Cerebellar cortex (tissue), 1 donor: ENCODE measurements at places on chromosomes 13 and 19.

GRCh38 chr13:97352815-97353214 is 81.2 kb upstream of the RAP2A start:
- no peak for DNase-seq

GRCh38 chr13:41809962-41810361 is 150.9 kb downstream of the VWA8 start:
- no peak for DNase-seq

DNA sequence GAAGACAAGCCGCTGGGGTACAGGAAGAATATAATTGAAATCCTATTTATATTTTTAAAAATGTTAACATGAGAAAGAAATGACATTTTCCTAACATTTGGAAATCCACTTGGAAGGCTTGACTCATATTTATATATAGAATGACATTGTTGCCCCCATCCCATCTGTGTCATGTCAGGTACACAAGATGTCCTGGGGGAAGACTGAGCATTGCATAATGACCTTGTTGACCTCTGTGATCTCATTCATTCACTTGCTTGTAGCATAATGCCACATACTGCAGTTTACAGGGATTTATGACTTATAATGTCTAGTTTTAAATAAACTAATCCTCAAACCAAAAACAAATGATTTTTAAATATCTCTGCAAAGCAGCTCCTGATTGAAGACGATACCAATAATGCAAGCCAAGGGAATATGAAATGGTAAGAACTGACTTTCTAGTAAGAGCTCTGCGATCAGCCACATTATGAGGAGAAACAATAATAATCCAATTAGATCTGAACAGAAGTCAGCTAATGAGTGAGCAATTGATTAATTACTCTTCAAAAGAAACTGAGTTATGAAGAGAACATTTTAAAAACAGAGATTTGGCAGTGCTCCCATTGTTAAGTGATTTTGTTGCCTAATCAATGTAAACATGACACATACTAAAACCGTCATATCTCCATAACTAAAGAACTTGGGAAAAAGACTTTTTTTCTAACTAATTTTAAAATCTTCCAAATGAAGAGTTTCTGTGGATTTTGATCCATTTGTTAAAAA is 21.2 kb upstream of the VWA8 start:
- no peak for DNase-seq

GRCh38 chr19:4342314-4342614 is 1.1 kb upstream of the MPND start:
- no peak for DNase-seq

DNA sequence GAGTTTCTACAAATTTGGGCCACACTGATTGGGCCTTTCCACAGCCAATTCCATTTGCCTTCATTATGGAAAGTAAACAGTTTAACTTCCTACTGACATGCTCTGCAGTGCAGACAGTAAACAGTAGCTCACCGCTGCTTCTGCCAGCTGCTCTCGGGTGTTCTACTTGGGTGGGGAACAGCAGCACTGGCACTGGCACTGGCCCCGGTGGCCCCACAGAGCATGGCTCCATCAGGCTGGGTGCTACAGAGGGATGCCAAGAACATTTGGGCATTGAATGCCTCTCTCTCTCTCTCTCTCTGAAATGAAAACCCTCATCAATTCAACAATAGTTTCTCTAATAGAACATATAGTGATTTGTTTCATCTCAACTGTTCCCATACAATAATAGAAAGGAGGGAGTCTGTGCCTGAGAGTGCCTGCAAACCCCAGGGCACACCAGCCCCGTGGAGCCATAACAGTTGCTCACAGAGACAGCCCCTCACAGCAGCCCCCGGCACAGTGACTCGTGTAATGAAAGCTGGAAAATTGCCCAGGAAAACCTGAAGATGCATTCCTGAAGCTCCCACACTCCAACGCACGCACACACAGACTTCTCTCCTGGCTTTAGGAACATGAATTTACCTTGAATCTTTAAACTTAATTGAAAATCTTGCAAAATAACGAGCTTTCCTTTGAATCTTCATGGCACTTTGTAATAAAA is 38.2 kb upstream of the GJB6 start:
- no peak for DNase-seq

GRCh38 chr13:77918391-77919245 is at the start of gene EDNRB:
TSS of gene EDNRB (minus strand) at chr13:77918831. CDS start at chr13:77918573, 258 bp downstream.
- DNase-seq, result no peak

DNA sequence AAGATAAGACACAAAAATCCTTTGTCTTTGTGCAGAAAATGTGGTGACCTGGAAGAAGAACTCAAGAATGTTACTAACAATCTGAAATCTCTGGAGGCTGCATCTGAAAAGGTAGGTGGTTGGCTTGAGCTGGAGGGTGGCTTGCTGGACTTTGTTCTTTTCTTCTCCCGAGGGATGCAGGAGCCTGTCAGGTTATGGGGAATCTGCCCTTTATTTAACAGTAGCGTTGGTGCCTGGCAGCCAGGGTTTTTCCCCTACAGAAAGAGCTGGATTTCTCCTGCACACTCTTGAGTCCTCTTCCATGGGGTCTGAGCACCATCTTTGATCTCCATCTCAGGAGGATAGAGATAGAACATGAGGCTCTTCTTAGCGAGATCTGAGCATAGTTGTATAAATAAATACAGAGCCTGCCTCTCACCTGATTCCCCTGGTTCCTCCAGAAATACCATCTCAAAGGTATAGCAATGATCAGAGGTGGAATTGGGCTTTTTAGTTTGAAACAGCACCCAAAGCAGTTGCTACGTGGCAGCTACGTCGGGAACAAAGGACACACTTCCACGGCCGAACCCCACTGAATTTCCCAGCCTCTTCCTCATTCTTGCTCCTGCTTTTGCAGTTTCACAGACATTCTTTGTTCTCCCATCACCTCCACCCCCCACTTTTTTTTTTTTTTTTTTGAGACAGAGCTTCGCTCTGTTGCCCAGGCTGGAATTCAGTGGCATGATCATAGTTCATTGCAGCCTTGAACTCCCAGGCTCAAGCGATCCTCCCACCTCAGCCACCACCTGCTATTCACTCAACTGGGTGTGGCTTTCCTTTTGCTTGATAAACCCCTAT is 12.9 kb downstream of the TPM4 start:
- no peak for DNase-seq

DNA sequence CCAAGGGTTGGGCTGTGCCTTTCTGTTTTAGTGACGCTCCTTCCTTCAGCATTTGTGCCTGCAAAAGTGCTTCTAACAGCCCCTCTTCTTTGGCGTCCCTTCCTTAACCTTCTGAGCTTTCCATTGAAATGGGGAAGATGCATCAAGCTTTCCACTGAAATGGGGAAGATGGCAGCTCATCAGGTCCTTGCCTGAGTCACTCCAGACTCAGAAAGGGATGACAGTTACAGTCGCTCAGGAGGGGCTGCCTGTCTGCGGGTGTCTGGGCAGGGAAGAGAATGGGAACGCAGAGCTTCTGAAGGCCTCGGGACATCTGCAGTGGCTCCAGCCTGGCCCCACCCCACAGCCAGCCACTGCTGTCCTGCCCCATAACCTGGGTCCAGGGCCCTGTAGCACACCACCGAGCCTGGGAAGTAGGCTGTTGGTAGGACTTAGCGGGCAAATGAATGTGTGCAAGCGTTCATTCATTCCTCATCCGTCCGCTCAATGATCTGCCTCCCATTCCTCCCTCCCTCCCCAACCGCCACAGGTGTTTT is 9.8 kb downstream of the AP1M1 start:
- no peak for DNase-seq

- DNase-seq, result no peak
Measured at GRCh38 chr19:41476583-41476982, 33.6 kb downstream of the ERICH4 start.

GRCh38 chr13:40101708-40102359 is 446.4 kb downstream of the COG6 start:
- DNase-seq, result no peak

GRCh38 chr19:4393947-4394590 is 6.3 kb downstream of the SH3GL1 start:
- DNase-seq, result no peak

DNA sequence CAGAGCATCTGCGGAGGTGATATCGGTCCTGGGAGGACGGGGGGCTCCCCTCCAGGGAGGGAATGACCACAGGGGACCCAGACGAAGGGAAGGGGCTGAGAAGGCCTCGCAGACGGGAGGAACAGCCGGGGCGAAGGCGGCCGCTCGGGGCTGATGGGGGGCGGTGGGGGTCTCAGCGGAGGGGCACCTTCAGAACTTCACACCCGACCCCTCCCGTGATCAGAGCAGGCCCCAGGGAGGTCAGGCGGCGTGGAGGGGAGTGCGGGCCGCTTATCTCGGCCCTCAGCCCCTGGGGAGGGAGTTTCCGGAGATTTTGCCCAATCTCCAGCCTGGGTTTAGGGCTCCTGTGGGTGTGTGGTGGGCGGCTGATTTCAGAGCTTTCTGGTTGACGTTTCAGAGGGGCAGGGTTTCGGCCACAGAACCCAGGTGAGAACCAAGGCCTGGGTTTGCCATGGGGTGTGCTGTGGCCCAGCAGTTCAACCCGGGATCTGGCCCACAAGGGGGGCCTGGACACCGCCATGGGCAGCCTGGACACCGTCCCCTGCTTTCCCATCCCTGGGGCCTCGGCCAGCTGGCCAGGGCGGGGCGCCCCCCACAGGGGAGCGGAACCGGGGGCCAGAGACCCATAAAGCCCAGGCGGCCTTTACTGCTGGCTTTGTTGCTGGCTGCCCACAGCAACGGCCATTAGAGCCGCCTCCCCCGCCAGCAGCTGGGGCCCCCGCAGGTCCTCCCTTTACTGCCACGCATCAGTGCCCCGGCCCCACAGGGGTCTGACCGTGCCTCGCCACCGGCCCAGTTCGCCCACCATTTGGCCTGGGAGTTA is 29.0 kb downstream of the ARID3A start:
- peak; percentile 40 for DNase-seq

DNA sequence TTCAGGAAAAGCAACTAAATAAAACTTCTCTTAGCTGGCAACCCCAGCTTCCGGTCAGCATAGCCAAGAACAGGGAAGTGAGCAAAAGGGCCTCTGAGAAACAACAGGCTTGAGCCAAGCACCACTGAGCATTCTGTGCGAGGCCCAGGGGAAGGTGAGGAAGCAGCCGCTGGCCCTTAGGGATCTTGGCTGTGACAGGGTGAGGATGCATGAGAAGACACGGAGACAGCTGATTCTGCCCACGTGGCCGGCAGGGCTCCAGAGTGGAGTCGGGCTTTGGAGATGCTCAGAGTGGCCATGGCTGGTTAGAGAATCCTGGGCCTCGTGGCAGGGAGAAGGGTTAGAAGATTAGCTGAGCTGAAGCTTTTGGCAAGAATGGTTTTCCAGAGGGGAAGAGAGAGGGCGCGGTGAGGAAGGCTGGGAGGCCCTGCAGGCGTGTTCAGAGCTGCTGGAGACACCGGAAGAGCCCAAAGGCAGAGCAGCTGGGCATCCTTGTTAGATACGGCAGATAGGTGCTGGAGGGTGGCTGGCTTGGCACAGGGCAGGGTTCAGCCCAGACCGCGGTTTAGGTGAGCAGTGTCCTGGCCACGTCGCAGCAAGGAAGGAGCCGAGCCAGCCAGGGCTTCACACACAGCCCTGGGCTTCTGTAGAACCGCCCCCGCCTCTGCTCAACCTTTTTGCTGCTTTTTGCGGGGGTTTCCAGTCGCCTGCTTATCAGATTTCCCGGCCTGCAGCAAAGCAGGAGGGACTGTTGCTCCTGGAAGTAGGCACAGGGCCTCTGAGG is 17.3 kb downstream of the UPF1 start:
- DNase-seq, result peak; percentile 45

- no peak for DNase-seq
Measured at GRCh38 chr19:58520257-58520599, 618 bp upstream of the ZBTB45 start.

DNA sequence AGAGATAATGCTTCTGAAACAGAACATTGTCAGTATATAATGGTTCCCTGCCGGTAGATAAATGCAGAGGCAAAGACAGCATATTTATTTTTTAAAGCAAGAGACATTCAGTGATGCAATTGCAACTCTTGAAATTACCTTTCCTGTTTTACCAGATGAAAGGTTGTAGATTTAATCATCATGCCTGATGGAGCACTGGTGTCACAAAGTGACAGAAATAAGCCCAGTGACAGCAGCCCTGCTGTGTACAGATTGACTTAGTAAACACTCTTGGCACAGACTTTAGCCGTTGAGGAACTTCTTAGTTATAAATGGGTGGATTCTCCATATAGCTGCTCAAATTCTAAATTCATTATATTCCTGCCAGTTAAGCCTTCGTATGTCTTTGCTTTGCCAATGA is 172.5 kb downstream of the ITGBL1 start:
- no peak for DNase-seq

- no peak for DNase-seq
Measured at GRCh38 chr13:29884671-29885430, 34.4 kb upstream of the UBL3 start.

- DNase-seq, result no peak
Measured at GRCh38 chr19:5683177-5683886, 2.5 kb downstream of the HSD11B1L start.

DNA sequence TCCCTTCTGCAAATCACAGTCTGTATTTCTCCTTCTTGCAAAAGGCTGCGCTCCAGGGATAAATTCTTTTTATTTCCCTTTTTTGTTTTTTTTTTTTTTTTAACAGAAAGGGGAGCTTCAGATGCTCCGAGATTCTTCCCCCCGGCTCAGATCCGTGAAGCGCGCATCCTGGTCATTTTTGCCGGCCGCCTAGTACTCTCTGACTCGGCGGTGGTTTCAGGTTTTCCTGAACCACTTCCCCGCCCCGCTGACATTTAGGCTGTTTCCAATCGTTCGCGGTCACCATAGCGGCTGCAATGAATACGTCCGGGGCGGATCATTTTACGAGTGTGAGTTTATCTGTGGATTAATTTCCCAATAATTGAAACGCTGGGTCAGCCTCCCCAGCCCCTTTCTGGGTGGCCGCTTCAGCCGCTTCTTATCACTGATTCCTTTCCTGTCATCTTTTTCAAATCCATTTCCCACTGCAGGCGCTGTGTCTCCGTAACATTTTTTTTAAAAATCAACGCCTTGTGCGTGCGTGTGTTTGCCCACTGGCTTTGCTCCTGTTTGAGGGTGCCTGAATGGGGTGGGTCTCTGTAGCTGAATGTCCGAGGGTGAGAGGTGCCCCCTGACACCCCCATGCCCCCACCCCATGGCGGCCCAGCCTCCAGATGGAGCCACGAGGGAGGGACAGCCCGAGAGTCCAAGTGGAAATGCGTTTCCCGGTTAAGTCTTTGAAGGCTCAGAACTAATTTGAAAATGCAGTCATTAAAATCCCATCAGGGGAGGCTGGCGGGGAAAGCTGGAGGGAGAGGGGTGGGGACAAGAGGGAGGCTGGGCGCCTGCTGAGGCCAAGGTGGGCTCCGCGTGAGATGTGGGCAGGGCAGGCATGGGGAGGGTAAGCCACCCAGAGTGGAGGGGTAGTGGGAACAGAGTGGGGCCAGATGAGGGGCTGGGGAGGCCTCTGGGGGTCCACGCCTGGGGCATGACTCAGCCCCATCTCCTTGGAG is 10.6 kb downstream of the ONECUT3 start:
- DNase-seq, result no peak

DNA sequence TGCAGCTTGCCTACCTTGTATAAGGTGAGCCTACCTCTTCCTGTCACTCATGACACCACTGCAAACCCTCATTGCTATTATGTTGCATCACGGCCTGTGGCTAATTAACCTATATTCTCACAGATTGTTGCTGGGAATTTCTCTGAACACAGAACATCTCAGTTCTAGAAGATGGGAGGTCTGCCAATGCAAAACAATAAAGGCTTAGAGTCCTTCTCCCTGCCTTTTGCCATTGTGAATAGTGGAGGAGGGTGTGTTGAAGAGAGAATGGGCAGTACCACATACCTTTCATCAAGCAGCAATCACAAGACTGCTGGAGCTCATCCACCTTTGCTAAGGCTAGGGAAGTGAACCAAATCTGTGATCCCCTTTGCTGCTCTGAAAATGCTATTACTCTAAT is 34.4 kb downstream of the WDFY2 start:
- DNase-seq, result no peak

- no peak for DNase-seq
Measured at GRCh38 chr13:27679896-27680295, 58.2 kb downstream of the POLR1D start.

GRCh38 chr19:48461982-48462655 is 6.7 kb downstream of the KCNJ14 start:
- no peak for DNase-seq
